ENCODE measurements at places on chromosomes 4 and X.

DNA sequence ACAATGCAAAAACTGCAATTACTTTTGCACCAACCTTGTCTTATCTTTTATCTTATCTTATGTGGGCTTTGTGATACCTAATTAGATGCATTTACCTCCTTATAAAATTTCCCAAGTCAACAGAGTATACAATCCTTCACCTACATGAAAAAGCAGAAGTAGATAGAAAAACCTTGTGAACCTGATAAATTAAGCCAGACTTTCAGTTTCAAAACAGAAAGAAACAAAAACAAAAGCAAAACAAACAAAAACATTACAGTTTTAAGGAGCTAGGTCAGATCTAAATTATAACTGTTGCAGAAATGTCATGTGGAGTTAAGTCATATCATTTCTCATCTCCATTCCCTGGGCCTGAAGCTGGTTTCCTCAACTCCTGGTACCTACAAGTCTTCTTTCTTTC lies 24.9 kb upstream of the CXXC4 start:
- no peaks in the 10 kb centered on the region for H3K27me3 ChIP-seq
- DNase-seq = no peak
- no peak overlapping the region for H3K27ac ChIP-seq

DNA sequence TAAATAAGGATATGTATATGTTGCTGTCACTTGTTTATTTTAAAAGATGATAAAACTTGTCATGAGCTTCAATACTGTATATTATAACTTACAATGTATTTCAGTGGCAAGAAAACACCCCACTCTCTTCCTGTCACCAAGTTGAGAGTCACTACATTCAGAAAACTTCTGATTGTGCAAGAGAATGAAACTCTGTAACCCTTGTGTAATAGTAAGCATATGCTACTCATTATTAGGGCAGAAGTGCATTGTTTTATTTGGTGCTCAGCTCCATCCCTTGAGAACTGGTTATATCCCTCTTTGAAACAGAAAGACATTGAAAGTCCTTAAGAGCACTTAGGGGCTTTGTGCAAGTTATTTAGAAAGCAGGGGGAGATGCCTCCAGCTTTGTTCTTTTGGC lies 594.5 kb downstream of the ARAP2 start:
- H3K27me3 ChIP-seq = no peaks in the 10 kb centered on the region
- no peak for DNase-seq
- no peak overlapping the region for H3K4me3 ChIP-seq
- no peak overlapping the region for H3K27ac ChIP-seq
- no peaks in the 10 kb centered on the region for H3K4me1 ChIP-seq
- H3K36me3 ChIP-seq = no peaks in the 10 kb centered on the region

GRCh38 chr4:80151981-80152380 lies 45.3 kb upstream of the PRDM8 start:
- H3K4me3 ChIP-seq = no peak overlapping the region
- H3K4me1 ChIP-seq = no peaks in the 10 kb centered on the region
- no peak for DNase-seq
- no peaks in the 10 kb centered on the region for H3K36me3 ChIP-seq

DNA sequence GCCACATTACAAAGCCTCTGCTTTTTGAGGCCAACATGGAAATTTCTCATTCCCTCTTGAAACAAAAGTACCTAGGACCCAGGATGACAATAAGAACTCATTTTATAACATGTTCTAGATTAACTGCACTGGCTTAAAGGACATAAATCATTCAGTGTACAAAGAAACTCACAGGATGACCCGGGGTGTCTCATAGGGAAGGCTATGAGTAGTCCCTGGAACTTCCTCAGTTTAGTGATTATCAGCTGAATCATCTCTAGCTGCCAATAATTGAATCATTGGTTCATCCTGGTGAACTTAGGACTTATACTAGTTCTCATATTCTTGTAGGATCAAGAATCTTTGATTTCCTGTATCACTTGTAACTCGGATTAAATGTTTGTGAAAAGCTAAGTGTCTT lies 95.8 kb upstream of the WDR1 start:
- H3K4me3 ChIP-seq = no peak overlapping the region
- no peaks in the 10 kb centered on the region for H3K4me1 ChIP-seq
- no peak for DNase-seq
- no peaks in the 10 kb centered on the region for H3K27me3 ChIP-seq
- no peak overlapping the region for H3K27ac ChIP-seq

DNA sequence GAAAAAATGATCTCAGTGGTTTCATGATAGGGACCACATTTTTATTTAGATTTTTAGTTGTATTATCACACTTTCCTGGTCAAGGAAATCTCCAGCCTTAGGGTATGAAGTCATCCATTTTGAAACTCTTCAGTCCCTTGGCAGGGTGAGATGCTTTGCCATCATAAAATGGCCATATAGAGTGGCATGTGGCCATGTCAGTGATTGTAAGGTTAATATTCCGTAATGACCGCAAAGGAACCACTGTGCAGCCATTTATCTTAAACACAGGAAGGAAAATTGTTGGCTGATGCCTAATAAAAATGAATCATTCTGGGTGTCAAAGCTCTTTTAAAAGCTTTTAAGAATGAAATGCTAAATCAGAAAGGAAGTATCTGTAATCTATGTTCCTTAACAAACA lies 35.6 kb downstream of the COMMD8 start:
- H3K27me3 ChIP-seq = no peaks in the 10 kb centered on the region
- DNase-seq = no peak
- no peak overlapping the region for H3K27ac ChIP-seq
- H3K4me3 ChIP-seq = no peak overlapping the region
- H3K36me3 ChIP-seq = no peaks in the 10 kb centered on the region

GRCh38 chr4:135418353-135418752 lies 1216.8 kb upstream of the PABPC4L start:
- H3K27me3 ChIP-seq = no peaks in the 10 kb centered on the region
- DNase-seq = no peak
- H3K4me3 ChIP-seq = no peak overlapping the region
- H3K27ac ChIP-seq = no peak overlapping the region
- H3K4me1 ChIP-seq = no peaks in the 10 kb centered on the region
- H3K36me3 ChIP-seq = no peaks in the 10 kb centered on the region

- H3K27ac ChIP-seq = no peak overlapping the region
- H3K4me1 ChIP-seq = no peaks in the 10 kb centered on the region
- H3K36me3 ChIP-seq = no peaks in the 10 kb centered on the region
- DNase-seq = no peak
- no peak overlapping the region for H3K4me3 ChIP-seq
Measured at GRCh38 chr4:10667701-10668326, 16.8 kb downstream of the CLNK start.

- no peaks in the 10 kb centered on the region for H3K27me3 ChIP-seq
- no peak overlapping the region for H3K4me3 ChIP-seq
- no peaks in the 10 kb centered on the region for H3K4me1 ChIP-seq
- peaks cover 9% of the 10 kb centered on the region for H3K36me3 ChIP-seq
- no peak for DNase-seq
- no peak overlapping the region for H3K27ac ChIP-seq
Measured at GRCh38 chrX:45056428-45057145, 144.1 kb downstream of the DIPK2B start.

- DNase-seq = no peak
- H3K4me1 ChIP-seq = no peaks in the 10 kb centered on the region
- no peak overlapping the region for H3K4me3 ChIP-seq
- no peak overlapping the region for H3K27ac ChIP-seq
Measured at GRCh38 chr4:123966990-123967769, 570.6 kb downstream of the SPRY1 start.

DNA sequence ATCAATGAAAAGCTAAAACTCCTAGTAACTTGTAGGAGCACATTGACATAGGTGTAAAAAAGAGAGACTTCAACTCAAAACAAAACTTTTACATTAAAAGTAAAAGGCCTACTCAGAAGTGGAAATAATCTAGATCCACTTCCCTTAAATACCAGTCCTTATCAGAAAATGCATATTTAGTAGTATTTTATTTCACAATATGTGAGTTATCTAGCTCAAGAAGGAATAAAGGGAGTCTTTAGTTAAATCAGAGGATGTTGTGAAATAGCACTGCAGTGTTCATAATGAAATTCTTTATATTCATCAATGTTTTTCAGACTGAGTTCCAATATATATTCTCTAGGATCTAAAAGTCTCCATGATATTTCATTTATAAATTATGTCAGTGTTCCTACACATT lies 715.0 kb downstream of the GRID2 start:
- no peak overlapping the region for H3K4me3 ChIP-seq
- no peak overlapping the region for H3K27ac ChIP-seq
- H3K27me3 ChIP-seq = no peaks in the 10 kb centered on the region
- DNase-seq = no peak
- H3K4me1 ChIP-seq = no peaks in the 10 kb centered on the region
- H3K36me3 ChIP-seq = no peaks in the 10 kb centered on the region

- H3K27me3 ChIP-seq = no peaks in the 10 kb centered on the region
- H3K4me3 ChIP-seq = no peak overlapping the region
- no peaks in the 10 kb centered on the region for H3K4me1 ChIP-seq
- no peak for DNase-seq
Measured at GRCh38 chr4:125527681-125528080, 212.9 kb downstream of the FAT4 start.

GRCh38 chrX:120023259-120023658 lies 54.2 kb downstream of the RHOXF2B start:
- no peaks in the 10 kb centered on the region for H3K4me1 ChIP-seq
- no peak overlapping the region for H3K4me3 ChIP-seq
- DNase-seq = no peak
- no peaks in the 10 kb centered on the region for H3K36me3 ChIP-seq

DNA sequence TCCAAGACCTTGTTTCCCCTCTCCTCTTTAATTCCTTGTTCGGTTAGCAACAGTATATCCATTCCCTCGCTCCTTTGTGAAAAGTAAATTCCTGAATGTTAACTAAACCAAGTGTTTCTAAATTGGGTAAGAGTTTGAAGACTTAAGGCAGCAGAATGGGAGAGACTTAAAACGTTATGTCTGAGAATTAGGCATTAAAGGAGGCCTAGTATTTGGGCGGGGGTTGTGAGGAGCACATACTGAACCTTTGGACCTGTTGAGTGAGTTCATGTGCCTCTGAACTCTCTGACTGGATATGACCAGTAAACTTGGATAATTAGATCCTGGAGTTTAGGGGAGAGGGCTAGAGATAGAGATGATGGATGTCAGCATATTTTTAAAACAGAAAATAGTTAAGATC lies 1.2 kb downstream of the MSMO1 start:
- no peaks in the 10 kb centered on the region for H3K27me3 ChIP-seq
- H3K4me1 ChIP-seq = peaks cover 4% of the 10 kb centered on the region
- peak overlapping the region; percentile 92 for H3K27ac ChIP-seq
- H3K4me3 ChIP-seq = no peak overlapping the region

- no peak for DNase-seq
- no peaks in the 10 kb centered on the region for H3K36me3 ChIP-seq
- H3K4me3 ChIP-seq = no peak overlapping the region
- H3K4me1 ChIP-seq = no peaks in the 10 kb centered on the region
- H3K27ac ChIP-seq = no peak overlapping the region
Measured at GRCh38 chr4:41644288-41644914, 104.1 kb downstream of the PHOX2B start.

DNA sequence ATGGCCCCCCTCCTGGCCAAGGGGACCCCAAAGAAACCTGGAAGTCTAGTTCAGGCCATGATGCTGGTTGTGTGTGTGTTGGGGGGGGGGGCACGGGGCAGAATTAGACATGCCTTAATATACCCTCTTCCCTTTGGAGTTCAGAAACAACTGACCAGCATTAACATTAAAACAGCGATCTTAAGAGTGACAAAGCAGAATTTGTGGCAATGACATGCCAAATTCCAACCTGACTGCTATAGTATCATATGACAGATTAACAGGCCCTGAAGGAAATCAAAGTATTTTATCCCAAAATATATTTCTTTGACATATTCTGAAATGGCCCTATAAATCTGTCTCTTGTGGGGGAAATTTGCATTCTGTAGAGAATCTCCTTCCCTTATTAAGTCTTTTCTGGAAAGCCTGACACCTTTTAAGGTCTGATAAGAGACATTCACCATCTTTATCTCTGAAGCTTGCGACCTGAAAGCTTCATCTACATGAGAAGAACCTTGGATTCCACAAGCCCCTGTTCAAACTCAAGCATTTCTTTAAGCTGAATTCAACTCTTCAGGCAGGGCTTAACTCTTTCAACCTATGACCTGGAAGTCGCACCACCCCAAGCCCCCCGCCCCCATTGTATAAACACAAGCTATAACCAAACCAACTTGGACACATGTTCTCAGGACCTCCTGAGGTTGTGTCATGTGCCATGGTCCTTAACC lies 40.2 kb downstream of the ABCB7 start:
- no peaks in the 10 kb centered on the region for H3K36me3 ChIP-seq
- no peak overlapping the region for H3K27ac ChIP-seq
- no peaks in the 10 kb centered on the region for H3K4me1 ChIP-seq
- H3K27me3 ChIP-seq = no peaks in the 10 kb centered on the region

- no peak overlapping the region for H3K4me3 ChIP-seq
- DNase-seq = no peak
- no peaks in the 10 kb centered on the region for H3K36me3 ChIP-seq
- H3K27ac ChIP-seq = no peak overlapping the region
- H3K4me1 ChIP-seq = no peaks in the 10 kb centered on the region
Measured at GRCh38 chrX:116111934-116112595, 58.5 kb upstream of the AGTR2 start.

DNA sequence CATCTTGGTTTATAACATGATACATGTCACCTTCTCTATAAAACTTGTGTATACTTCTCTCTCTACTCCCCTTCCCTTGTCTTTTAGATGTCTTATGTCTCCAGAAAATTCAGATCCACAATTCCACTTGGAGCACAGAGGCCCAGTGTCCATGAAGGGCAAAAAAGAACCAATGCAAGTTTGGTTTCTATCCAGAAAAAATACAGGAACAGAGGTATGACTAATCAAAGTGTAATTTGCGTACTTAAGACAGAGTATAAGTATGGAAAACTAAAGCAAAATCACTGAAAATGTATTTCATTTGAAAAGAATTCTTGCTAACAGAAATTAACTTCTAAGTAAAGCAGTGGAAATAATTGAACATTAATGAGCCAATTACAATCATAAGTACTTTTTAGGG lies 46.2 kb downstream of the GUCY1B1 start:
- no peak overlapping the region for H3K4me3 ChIP-seq
- H3K36me3 ChIP-seq = no peaks in the 10 kb centered on the region
- no peak overlapping the region for H3K27ac ChIP-seq
- H3K4me1 ChIP-seq = no peaks in the 10 kb centered on the region
- H3K27me3 ChIP-seq = no peaks in the 10 kb centered on the region

GRCh38 chr4:76282941-76283689 lies 23.4 kb upstream of the STBD1 start:
- H3K36me3 ChIP-seq = no peaks in the 10 kb centered on the region
- H3K4me3 ChIP-seq = no peak overlapping the region
- DNase-seq = no peak
- H3K27me3 ChIP-seq = no peaks in the 10 kb centered on the region
- H3K27ac ChIP-seq = no peak overlapping the region

- no peak overlapping the region for H3K27ac ChIP-seq
- H3K4me3 ChIP-seq = no peak overlapping the region
- H3K4me1 ChIP-seq = no peaks in the 10 kb centered on the region
- DNase-seq = no peak
- no peaks in the 10 kb centered on the region for H3K27me3 ChIP-seq
- no peaks in the 10 kb centered on the region for H3K36me3 ChIP-seq
Measured at GRCh38 chr4:149166876-149167275, 648.8 kb downstream of the IQCM start.

DNA sequence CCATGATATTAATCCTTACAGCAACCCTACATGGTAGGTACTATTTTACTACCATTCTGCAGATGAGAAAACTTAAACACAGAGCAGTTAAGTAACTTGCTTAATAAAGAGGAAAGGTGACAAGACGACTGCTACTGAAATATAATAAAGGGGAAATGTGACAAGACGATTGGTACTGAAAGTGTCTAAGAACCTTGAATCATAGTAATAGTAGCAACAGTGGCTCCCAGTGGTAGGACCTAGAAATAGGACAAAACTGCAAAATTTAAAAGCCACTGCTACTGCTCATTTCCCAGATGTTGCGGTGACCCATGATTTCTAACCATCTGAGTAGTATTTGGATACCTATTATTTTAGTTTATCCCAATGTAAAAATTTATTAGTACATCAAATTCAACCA lies 89.5 kb downstream of the TASL start:
- no peak overlapping the region for H3K27ac ChIP-seq
- H3K27me3 ChIP-seq = no peaks in the 10 kb centered on the region
- H3K36me3 ChIP-seq = no peaks in the 10 kb centered on the region
- no peak overlapping the region for H3K4me3 ChIP-seq

All from breast epithelium (tissue), 4 donors.